DMS153 (cell line): ENCODE measurements at places on chromosomes 4 and X.

GRCh38 chr4:88098993-88099752 is 59.3 kb downstream of the ABCG2 start:
- DNase-seq, result no peak

GRCh38 chr4:188722911-188723310 is 583.7 kb downstream of the TRIML1 start:
- DNase-seq, result no peak

- DNase-seq, result no peak
Observed at GRCh38 chr4:133154725-133155124, 5.6 kb downstream of the PCDH10 start.

GRCh38 chr4:129046055-129046959 is 47.0 kb downstream of the SCLT1 start:
- no peak for DNase-seq

DNA sequence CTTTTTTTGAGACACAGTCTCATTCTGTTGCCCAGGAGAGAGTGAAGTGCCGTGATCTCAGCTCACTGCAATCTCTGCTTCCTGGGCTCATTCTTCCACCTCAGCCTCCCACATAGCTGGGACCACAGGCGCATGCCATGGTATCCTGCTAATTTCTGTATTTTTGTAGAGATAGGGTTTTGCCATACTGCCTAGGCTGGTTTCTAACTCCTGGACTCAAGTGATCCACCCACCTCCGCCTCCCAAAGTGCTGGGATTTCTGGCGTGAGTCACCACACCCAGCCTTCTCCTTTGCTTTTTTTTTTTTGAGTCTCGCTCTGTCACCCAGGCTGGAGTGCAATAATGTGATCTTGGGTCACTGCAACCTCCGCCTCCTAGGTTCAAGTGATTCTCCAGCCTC is 94.1 kb downstream of the PDS5A start:
- DNase-seq, result no peak

- no peak for DNase-seq
Observed at GRCh38 chr4:2823301-2823670, 20.4 kb upstream of the ADD1 start.

- DNase-seq, result no peak
Observed at GRCh38 chr4:189002475-189002874, 863.2 kb downstream of the TRIML1 start.

DNA sequence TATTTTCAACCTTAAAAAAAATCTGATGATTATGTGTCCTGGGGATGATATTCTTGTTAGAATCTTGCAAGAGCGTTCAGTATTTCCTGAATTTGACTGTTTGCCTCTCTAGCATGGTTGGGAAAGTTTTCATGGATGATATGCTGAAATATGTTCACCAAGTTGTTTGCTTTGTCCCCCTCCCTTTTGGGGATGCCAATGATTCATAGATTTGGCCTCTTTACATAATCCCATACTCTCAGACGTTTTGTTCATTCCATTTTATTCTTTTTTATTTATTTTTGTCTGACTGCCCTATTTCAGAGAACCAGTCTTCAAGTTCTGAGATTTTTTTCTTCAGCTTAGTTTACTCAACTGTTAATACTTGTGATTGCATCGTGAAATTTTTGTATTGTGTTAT is 415.1 kb downstream of the FAM47B start:
- no peak for DNase-seq

DNA sequence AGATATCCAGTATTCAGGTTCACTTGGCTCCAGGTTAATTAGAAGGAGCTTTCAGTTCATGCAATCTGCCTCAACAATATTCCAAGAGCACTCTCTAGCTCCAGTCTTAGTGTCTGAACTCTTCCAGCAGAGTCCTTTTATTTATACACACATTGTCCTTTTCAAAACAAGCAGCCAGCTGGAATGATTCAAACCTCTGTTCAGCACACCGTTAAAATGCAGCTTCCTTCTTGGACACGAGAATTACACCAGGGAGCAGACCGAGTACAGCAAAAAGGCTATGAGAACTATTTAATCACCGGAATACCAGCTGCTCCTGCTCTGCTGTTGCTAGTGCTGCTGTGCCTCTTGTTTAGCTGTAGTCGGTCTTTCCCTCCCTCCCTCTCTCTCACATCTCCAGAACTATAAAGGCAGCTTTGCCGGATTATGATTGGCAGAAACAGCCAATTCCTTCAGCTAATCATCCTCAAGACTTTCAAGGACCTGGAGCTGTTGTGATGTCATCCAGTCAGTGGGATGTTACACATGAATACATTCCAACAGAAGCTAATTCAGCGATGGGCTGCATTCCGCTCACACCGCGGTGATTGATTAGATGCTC is at the start of gene NDST4:
Gene NDST4 (minus strand): TSS at position 115 of the 601 bp plus-strand sequence. CDS start 36,584 bp downstream, outside the sequence.
- DNase-seq, result peak; percentile 80

DNA sequence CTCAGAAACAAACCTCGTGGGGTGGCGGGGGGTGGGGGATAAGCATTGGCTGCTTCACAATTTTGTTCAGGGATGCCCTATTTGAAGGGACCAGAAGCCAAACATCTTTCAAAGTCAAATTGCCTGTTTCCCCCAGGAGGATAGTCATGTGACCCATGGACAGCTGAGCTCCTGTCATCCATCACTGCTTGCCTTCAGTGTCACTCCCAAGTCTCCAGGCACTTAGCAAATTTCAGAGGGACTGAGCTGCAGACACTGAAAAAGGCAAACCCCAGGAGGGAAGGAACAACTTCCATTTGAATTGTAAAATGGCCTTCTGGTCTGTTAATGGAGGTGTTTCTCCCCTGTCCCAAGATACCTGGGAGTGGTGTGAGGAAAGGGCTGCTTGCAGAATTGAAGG is 73.4 kb downstream of the FRMPD3 start:
- DNase-seq, result no peak

- DNase-seq, result no peak
Observed at GRCh38 chrX:109487640-109488039, 5.8 kb upstream of the GUCY2F start.

GRCh38 chr4:148007792-148008191 is 275.9 kb downstream of the ARHGAP10 start:
- no peak for DNase-seq

DNA sequence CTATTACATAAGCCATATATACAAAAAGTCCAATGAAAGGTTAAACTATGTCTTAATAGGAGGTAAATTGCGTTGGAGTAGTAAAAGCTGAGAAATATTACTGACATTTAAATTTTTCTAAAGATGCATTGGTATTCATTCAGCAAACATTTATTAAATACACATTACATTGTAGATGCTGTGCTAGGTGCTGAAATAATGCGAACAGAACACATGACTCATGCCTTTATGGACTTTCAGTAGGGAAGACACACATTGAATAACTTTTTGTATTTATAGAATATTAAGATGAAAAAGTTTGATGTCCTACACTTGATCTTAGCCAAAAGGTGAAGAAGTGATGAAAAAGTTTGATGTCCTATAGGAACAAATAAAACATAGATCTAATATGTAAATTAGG is 871.1 kb upstream of the SLIT2 start:
- no peak for DNase-seq

- DNase-seq, result no peak
Observed at GRCh38 chrX:30577362-30577991, at the start of gene TASL. Gene TASL, minus strand, starts transcription at chrX:30577766. Its CDS starts 17,411 bp downstream, at chrX:30560355.

DNA sequence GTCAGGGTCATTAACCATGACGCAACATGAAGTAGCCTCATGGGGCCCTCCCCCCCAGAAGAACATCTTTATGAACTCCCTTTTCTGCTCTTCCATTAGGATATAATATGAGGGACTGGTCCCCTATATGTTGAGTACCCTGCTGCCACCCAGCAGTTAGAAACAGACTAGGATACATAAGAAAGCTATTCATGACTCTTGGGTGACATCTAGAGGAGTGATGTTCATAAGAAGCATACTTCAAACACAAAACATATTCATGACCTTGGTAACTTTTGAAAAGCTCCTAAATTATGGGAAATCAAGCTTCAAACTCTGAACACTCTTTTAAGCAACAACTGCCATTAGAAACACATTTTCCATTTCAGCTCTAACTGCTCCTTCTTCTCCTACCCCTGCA is 155.2 kb upstream of the SPIN4 start:
- DNase-seq, result no peak

GRCh38 chrX:129176710-129177109 is 346.6 kb downstream of the SMARCA1 start:
- no peak for DNase-seq

GRCh38 chrX:56368962-56369361 is 136.8 kb downstream of the KLF8 start:
- no peak for DNase-seq

DNA sequence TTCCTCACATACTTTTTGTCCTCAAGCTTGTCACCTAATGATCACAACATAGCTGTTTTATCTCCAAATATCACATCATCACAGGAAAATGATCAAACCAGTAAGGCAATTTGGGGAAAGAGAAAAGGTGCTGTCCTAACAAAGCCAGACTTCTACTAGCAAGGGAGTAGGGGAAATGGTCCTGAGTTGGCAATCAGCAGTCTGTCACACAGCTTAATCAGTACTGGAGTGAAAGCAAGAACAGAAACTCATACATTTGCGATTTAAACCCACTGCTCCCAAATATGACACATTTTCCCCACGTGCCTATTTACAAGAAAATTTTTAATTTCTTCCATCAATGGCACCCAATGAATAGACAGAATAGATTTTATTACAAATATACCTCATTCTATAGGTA is 546.8 kb upstream of the FMR1 start:
- no peak for DNase-seq

DNA sequence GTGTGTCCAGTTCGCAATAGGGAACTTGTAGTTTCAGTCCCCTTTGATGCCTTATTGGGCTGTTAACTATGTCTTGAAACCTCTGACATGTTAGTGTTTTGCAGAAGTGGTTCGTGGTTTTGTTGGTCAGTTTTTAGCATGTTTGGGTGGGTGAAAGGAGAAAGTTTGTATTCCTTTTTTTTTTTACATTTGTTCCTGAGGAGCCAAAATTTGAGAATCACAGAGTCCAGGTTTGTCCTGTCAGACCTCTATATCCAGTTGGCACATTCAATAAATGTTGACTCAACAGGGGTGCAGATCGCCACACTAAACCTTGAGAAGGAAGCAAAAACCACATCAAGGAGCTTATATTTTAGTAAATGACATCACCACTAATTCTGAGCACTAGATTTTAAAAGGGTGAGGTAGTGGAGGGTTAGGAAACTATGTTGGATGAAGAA is 26.2 kb downstream of the DLG3 start:
- no peak for DNase-seq

GRCh38 chrX:39585808-39586207 is 511.9 kb downstream of the BCOR start:
- no peak for DNase-seq

DNA sequence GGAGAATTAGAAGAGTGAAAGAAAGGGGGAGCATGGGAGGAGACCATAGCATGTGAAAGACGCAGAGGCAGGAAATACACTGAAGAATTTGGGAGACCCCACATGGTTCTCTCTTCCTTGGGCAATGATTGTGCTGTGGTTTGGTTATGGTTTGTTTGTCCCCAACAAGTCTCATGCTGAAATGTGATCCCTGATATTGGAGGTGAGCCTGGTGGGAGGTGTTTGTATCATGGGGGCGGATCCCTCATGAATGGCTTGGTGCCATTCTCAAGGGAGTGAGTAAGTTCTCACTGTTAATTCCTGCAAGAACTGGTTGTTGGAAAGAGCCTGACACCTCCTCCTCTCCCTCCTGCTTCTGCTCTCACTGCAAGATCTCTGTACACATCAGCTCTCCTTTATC is 78.6 kb upstream of the RAI2 start:
- DNase-seq, result no peak

DNA sequence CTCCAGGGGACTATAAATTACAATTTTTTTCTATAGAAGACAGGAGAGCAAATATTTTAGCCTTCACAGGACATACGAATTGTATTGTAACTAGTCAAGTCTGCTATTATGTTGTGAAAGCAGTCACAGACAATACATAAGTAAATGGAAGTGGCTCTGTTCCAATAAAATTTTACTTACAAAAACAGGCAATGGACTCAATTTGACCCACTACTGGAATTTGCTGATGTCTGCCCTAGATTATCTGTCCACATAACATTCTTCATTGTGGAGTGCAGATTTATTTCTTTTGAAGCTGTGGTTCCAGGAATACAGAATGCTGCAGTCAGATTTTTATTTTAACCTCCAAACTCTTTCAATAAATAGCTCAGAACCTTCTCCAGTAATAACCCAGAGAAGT is 330.3 kb downstream of the PPP4R3C start:
- DNase-seq, result no peak

- DNase-seq, result no peak
Observed at GRCh38 chr4:81042578-81043365, 12.3 kb downstream of the BMP3 start.

DNA sequence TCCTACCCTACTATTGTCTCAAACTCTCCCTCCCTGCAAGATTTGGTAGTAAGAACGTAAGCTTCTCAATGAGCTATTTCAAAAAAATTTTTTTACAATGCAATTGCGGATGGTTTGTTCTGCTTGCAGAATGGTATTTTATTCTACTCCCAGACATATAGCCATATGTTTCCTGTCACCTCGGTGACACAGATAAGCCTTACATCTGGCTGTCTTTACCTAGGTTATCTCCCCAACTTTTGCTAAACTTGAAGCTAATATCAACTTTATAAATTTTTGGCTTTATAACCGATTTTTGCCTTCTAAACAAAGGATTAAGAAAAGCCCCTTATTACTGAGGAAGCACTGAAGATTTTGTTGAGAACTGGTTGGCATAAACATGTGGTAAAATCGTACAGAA is 331.5 kb downstream of the TENM3 start:
- DNase-seq, result no peak

DNA sequence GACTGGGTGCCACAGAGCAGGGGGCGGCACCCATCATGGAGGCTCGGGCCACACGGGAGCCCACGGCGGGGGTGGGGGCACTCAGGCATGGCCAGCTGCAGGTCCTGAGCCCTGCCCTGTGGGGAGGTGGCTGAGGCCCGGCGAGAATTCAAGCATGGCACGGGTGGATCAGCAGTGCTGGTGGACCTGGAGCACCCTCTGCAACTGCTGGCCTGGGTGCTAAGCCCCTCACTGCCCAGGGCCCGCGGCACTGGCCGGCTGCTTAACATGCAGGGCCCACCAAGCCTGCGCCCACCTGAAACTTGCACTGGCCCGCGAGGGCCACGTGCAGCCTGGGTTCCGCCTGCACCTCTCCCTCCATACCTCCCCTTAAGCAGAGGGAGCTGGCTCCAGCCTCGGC is 258.6 kb downstream of the CENPC start:
- no peak for DNase-seq

- no peak for DNase-seq
Observed at GRCh38 chr4:35700663-35701062, 543.7 kb downstream of the ARAP2 start.
